Ascending aorta (tissue), 2 donors: ENCODE measurements at places on chromosomes 12 and 14. TPM values are rescaled to one million over a fixed set of nuclear protein-coding genes. Genes with fewer than 3 reads are reported as not detected.

- no peak overlapping the region for H3K4me3 ChIP-seq
- DNase-seq = no peak
- H3K4me1 ChIP-seq = no peaks in the 10 kb centered on the region
- H3K27ac ChIP-seq = no peak overlapping the region
- H3K27me3 ChIP-seq = no peaks in the 10 kb centered on the region
These were observed 58.1 kb downstream of the TRHDE start for GRCh38 chr12:72330301-72330700.

GRCh38 chr14:90658541-90658967 lies 157.7 kb downstream of the TTC7B start:
- no peak overlapping the region for H3K4me3 ChIP-seq
- no peak for DNase-seq

DNA sequence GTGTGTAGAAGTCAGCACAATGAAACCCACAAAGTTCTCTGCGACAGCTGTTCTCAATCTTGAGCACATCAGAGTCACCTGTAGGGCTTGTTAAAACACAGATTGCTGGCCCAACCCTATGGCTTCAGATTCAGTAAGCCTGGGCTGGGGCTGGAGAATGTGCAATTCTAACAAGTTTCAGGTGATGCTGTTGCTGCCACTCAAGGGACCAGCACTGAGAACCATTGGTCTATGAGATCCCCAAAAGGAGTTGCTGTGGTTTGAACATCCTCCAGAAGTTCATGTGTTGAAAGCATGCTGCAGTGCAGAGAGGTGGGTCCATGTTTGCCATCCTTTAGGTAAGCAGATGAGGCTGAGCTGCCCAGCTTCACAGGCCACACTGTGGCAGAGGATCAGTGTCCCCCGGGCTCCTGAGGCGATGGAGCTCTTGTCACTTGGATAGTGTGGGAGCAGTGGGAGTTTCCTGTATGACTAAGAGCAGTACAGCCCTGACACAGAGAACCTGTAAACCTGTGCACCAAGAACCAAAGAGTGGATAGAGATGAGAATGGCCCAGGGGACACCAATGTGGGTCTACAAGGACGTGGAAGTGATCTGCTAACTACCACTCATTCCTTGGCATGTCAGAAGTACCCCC lies 8.0 kb upstream of the RTRAF start:
- H3K4me3 ChIP-seq = no peak overlapping the region
- peaks cover 2% of the 10 kb centered on the region for H3K4me1 ChIP-seq
- no peak for DNase-seq
- H3K27me3 ChIP-seq = no peaks in the 10 kb centered on the region

GRCh38 chr12:108021141-108021540 lies 107.9 kb upstream of the WSCD2 start:
- peaks cover 13% of the 10 kb centered on the region for H3K4me1 ChIP-seq
- no peaks in the 10 kb centered on the region for H3K27me3 ChIP-seq
- no peak overlapping the region for H3K27ac ChIP-seq
- no peak for DNase-seq
- no peaks in the 10 kb centered on the region for H3K36me3 ChIP-seq
- no peak overlapping the region for H3K4me3 ChIP-seq

Gene TBX3
- total RNA-seq = 20.0 TPM

- DNase-seq = no peak
- H3K4me3 ChIP-seq = no peak overlapping the region
- H3K27ac ChIP-seq = no peak overlapping the region
- H3K27me3 ChIP-seq = no peaks in the 10 kb centered on the region
- peaks cover 33% of the 10 kb centered on the region for H3K4me1 ChIP-seq
These were observed 4.6 kb downstream of the APPL2 start for GRCh38 chr12:105231396-105231795.
